ENCODE measurements at places on chromosomes 12 and 14. TPM values are rescaled to one million over a fixed set of nuclear protein-coding genes. Genes with fewer than 3 reads are reported as not detected.
A peak's percentile ranks its signal among the peaks of the same experiment; 100 is the strongest.

PAX9 gene
- total RNA-seq = not detected

WSCD2 gene
- total RNA-seq = 0.51 TPM

C12orf54 gene
- total RNA-seq = not detected

- DNase-seq = no peak
Observed at GRCh38 chr12:46459861-46460545, 87.4 kb upstream of the SLC38A2 start.

- DNase-seq = peak; percentile 49
Observed at GRCh38 chr14:68941820-68942219, 37.3 kb downstream of the ACTN1 start.
